ENCODE measurements at places on chromosomes 2 and 18.

DNA sequence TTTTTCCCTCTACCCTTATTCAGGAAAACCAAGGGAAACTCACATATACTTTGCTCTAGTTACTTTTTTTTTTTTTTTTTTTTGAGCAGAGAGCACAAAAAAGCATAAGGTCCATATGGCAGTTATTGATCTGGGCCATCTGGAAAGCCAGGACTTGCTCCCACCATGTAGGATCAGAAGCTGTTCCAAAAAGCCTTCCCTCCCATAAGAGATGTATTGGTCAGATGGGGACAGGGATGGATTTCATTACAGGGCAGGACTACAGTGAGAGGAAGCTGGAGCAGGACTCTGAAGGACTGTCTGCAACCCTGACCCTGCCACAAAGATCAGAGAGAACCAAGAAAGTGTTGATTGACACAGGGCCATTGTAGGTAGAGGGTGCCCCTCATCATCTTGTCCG is 57.3 kb downstream of the NRP2 start:
- DNase-seq = no peak

DNA sequence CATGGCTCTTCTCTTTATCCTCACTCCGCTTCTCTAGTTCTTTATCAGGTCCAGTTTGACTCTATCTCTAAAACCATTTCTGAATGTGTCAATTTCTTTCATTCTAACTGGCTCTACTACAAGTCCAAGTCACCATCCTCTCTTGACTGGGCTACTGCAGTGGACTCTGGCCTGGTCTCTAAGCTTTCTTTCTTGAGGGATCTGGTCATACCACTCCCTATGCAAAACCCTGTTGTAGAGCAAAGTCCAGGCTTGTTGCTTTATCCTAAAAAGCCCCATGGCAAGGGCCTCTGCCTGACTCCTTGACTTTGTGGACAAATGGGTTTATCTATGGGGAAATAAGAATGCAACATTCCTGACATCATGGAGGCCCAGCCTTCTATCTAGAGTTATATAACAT is 87.1 kb downstream of the BCL2L11 start:
- no peak for DNase-seq

GRCh38 chr2:64463781-64464180 is 9.8 kb downstream of the LGALSL start:
- no peak for DNase-seq

- no peak for DNase-seq
These were observed 20.4 kb upstream of the FSHR start for GRCh38 chr2:49174750-49175149.

GRCh38 chr2:128639120-128639477 is 320.4 kb upstream of the HS6ST1 start:
- no peak for DNase-seq

GRCh38 chr2:155273323-155273722 is 574.8 kb downstream of the KCNJ3 start:
- no peak for DNase-seq

GRCh38 chr2:127121353-127121752 is 14.4 kb upstream of the BIN1 start:
- peak; percentile 17 for DNase-seq

- no peak for DNase-seq
These were observed 18.9 kb downstream of the TRPM8 start for GRCh38 chr2:233936089-233936488.

Data from CD8-positive, alpha-beta T cell (primary cell).